GM04503 (cell line): ENCODE measurements at places on chromosomes 13 and 19.

DNA sequence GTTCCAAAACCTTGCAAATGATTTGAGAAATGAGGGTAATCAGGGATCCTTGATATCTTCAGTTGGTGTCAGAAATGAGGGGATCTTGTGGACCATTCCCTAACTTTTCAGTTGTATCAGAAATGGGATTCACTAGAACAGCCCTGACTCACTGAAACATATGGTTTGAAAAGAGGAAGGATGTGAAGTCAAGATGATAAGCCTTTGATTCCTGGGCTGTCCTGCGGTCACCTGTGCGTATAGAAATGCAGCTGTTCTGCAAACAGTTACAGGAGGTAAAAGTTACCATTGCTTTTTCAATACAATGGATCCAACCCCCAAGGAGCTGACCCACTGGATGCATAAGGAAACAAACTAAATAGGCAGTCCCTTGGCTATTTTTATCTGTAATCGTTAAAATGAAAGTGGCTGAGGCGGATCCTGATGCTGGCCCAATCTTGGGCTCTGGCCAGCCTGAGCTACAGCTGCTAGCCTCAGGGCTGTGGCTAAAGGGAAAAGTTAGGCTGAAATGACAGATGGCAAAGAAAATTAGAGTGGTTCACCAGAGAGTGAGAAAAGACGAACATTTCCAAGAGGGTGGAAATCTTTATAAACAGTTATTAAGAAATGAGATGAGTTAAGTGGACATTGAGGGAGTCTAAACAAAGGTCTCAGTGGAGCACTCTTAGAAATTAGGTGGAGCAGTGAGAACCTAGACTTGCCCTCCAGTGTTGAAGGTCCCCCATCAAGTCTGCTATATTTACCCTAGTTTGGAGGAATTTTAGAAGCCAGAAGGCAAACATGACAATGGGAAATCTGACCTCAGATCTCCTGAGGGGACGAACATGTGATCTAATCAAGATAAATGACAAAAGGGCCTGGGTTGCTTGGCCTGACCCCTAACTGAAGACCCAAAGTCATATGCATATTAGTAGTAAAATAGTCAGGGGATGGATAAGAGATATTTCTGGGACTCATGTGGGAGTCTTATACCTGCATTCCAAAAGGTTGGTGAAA lies 7.6 kb downstream of the SIGLECL1 start:
- DNase-seq = no peak

- DNase-seq = no peak
Observed at GRCh38 chr19:16062789-16063188, 13.5 kb upstream of the TPM4 start.

DNA sequence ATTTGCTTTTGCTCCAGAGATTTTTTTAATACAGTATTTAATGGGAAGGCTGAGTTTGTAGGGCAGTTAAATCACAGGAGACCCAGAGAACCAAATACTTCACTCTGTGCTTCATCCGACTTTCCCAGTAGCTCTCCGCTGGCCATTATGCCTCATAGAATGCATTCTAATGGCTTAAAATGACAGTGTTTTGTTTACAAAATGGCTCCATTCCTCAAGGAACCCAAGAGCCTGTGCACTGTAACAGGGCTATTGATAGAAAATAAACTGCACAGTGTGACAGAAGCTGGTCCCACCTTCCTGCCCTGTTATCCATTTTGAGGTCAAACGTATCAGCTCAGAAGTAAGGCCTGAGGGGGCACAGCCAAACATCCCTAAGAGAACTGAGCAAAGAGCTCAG lies 136.5 kb downstream of the RAP2A start:
- no peak for DNase-seq

- no peak for DNase-seq
Observed at GRCh38 chr19:13652810-13653590, 111.3 kb upstream of the MRI1 start.

GRCh38 chr19:7516333-7516732 lies 430 bp downstream of the ZNF358 start:
- no peak for DNase-seq

DNA sequence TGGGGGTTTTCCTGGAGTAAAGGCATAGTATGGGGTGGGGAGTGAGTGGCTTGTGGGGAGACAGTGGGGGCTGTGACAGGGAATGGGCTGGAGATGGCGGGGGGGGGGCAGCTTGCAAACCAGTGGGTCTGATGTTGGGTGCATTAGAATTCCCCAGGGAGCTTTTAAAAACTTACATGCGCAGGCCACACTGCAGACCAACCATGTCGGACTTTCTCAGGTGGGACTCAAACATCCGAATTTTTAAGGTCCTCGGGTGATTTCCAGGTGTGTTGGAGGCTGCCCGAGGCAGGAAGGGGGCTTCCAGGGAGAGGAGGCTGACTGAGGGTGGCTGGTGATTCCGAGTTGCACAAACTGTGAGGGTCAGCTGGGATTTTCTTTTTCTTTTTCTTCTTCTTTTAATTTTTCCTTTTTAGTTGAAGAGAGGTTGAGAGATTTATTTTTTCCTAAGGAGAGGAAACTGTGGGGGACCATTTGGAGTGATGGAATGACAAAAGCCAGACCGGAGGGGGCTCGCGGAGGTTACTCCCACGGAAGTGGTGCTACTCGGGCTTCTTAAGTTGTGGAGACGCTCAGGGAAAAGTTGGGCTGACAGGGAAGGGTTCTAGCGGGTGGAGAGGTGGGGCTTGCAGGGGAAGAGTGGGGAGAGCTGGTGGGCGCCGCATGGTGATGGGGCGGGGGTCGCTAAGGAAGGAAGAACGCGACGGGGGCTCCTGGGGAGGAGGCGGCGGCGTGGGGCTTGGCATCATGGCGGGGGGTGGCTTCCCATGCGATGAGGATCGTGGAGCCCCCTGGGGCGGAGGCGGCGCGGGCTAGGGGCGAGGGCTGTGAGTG lies 997 bp upstream of the CACNG8 start:
- no peak for DNase-seq
